ENCODE measurements at places on chromosomes 3 and 15.

- DNase-seq = no peak
These were observed 444.2 kb upstream of the GOLIM4 start for GRCh38 chr3:168539909-168540308.

GRCh38 chr15:99434506-99435112 lies 131.2 kb upstream of the MEF2A start:
- DNase-seq = no peak

- DNase-seq = no peak
These were observed 474.4 kb downstream of the NTRK3 start for GRCh38 chr15:87781959-87782625.

DNA sequence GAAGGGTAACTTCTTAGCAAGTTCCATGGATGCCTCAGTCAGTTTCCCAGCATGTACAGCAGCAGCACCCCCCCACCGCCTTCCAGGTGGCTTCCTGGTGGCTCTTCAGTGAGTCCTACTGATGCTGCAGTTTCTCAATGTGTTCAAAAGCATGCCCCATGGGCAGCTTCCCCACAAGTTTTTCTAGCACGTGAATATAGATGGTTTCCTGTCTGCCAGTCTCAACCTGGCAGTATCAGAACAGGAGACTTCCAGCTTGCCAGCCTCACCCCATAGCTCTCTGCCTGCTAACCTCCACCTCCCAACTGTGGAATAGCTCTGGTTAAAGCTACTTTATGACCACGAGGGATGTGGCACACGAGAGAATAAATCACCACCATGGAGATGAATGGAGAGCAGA lies 188.3 kb upstream of the SLCO3A1 start:
- no peak for DNase-seq

All from KG1 (cell line).